GM23338 (cell line): ENCODE measurements at places on chromosomes 11 and 22.

DNA sequence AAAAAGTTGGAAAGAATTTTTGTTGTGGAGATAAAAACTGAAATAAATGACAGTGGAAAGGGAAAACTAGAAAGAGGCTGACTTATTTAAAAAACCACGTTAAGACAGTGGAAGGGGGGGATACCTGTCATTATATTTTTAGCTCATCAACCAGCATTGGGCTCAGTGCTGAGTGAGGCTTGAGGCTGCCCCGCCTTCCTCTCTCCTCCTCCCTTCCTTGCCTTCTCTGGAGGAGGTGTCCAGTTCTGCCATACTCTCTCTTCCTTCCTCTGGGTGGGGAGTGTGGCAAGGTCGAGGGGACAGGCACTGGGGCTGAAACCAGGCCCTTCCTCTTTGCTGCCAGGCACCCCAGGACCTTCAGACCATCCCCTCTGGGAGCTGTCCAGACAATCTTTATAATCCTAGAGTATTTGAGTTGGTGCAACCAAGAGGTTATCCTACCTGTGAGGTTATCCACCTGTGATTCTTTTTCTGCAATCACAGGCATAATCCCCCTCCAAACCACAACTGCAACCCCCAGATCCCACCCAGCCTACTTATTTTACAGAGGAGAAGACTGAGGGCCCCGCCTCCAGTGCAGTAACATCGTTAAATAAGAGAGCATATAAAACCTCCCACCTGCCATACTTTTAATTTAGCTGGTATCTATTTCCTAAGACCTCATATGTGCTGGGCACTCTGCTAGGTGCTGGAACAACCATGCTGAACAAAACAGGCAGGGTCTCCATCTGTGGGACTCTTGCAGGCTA, 578.5 kb downstream of the BUD13 start:
- peaks cover 29% of the 10 kb centered on the region for H3K4me1 ChIP-seq
- peak overlapping the region; percentile 45 for H3K4me3 ChIP-seq
- no peaks in the 10 kb centered on the region for H3K36me3 ChIP-seq
- H3K27me3 ChIP-seq = peaks cover 22% of the 10 kb centered on the region

GRCh38 chr22:49659924-49660315, 167.8 kb downstream of the BRD1 start:
- no peak overlapping the region for H3K4me3 ChIP-seq
- no peaks in the 10 kb centered on the region for H3K4me1 ChIP-seq
- no peaks in the 10 kb centered on the region for H3K27me3 ChIP-seq
- no peaks in the 10 kb centered on the region for H3K36me3 ChIP-seq

DNA sequence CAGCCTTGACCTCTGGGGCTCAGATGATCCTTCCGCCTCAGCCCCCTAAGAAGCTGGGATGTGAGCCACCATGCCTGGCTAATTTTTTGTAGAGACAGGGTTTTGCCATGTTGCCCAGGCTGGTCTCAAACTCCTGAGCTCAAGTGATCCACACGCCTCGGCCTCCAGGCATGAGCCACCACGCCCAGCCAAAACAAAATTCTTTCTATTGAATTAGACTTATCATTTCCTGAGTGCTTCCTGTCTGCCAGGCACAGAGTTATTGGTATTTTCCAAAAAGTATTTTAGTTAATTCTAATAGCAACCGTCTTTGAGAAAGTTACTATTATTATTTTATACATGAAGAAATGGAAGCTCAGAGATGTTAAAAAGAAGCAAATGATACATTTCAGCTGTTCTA, 61.4 kb upstream of the LMO2 start:
- no peaks in the 10 kb centered on the region for H3K27me3 ChIP-seq
- no peak for DNase-seq
- H3K36me3 ChIP-seq = no peaks in the 10 kb centered on the region
- H3K4me1 ChIP-seq = no peaks in the 10 kb centered on the region
- H3K4me3 ChIP-seq = no peak overlapping the region
- H3K27ac ChIP-seq = no peak overlapping the region

- H3K4me1 ChIP-seq = no peaks in the 10 kb centered on the region
- no peak overlapping the region for H3K4me3 ChIP-seq
- H3K36me3 ChIP-seq = no peaks in the 10 kb centered on the region
These were observed 17.9 kb downstream of the KCNE3 start for GRCh38 chr11:74449369-74449931.

DNA sequence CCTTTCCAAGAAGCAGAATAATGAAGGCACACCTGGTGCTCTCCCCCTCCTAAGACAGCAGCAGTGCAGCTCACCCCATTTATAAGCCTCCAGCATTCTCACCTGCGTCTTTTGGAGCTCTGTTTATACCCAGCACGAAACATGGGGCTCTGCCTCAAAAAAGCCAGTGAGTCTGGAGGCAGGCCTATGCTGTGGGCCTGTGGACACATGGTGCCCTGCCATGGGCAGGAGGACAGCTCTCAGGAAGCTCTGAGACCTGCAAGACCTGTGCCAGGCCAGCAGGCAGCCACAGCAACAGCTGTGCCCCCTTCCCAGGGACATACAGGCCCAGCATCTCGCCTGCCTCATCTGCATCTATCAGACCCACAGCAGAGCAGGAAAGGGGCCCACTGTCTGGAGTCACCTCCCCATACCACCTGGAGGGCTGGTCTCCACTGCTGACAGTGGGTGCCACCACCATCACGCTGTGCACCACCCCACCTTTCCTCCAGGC, 64.2 kb downstream of the DGCR2 start:
- DNase-seq = no peak
- H3K4me1 ChIP-seq = no peaks in the 10 kb centered on the region
- H3K27me3 ChIP-seq = no peaks in the 10 kb centered on the region
- H3K36me3 ChIP-seq = no peaks in the 10 kb centered on the region; the same call in 1 of the 2 replicates

- no peak for DNase-seq
- H3K4me1 ChIP-seq = no peaks in the 10 kb centered on the region
- no peaks in the 10 kb centered on the region for H3K36me3 ChIP-seq
- no peaks in the 10 kb centered on the region for H3K27me3 ChIP-seq
- no peak overlapping the region for H3K27ac ChIP-seq
These were observed 438.9 kb downstream of the TBC1D22A start for GRCh38 chr22:47201186-47201995.

GRCh38 chr11:70111269-70112016, 33.3 kb downstream of the ANO1 start:
- peak overlapping the region; percentile 39; the same call in 1 of the 2 replicates for H3K27ac ChIP-seq
- H3K36me3 ChIP-seq = no peaks in the 10 kb centered on the region
- 0 out of 2 replicates have a peak, but pooled peaks cover 10% of the 10 kb centered on the region for H3K4me1 ChIP-seq
- no peaks in the 10 kb centered on the region for H3K27me3 ChIP-seq
- no peak overlapping the region for H3K4me3 ChIP-seq
- peak; percentile 43 for DNase-seq
